Stimulated activated CD4-positive, alpha-beta T cell treated with anti-CD3 and anti-CD28 coated beads, Interleukin-15, amount 100 ng/mL, for 1 hour (primary cell): ENCODE measurements at places on chromosomes 6 and 20.

GRCh38 chr6:36160147-36160760, 29.9 kb downstream of the MAPK13 start:
- no peak for DNase-seq

DNA sequence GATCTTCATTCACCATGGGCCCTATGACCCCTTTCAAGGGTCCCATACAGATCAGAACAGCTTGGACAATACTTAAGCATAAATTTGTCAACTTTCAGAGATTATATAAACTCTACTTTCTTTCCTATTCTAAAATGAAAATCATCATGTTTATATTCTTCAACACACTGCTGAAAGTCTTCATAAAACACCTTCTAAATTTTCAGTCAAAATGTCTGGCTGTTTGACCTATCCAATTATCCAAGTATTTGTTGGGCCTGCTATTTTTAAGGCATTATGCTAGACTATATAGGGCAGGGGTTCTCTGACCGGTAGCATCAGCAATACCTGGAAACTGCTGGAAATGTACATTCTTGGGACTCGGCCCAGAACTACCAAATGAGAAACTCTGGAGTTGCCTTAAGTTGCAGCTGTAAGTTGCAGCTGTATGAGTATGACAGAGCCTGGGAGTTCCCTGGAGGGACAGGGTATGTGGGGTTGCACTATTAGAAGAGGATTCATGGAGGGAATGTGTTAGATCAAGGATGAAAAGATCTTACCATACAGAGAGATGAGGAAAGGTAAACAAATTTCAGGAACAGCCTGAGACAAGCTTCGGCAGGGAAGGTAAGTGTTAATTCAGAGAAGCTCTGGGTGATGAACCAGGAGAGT, 293.0 kb downstream of the ADGB start:
- no peak for DNase-seq

- no peak for DNase-seq
Measured at GRCh38 chr20:57940868-57941522, 231.2 kb upstream of the PMEPA1 start.

DNA sequence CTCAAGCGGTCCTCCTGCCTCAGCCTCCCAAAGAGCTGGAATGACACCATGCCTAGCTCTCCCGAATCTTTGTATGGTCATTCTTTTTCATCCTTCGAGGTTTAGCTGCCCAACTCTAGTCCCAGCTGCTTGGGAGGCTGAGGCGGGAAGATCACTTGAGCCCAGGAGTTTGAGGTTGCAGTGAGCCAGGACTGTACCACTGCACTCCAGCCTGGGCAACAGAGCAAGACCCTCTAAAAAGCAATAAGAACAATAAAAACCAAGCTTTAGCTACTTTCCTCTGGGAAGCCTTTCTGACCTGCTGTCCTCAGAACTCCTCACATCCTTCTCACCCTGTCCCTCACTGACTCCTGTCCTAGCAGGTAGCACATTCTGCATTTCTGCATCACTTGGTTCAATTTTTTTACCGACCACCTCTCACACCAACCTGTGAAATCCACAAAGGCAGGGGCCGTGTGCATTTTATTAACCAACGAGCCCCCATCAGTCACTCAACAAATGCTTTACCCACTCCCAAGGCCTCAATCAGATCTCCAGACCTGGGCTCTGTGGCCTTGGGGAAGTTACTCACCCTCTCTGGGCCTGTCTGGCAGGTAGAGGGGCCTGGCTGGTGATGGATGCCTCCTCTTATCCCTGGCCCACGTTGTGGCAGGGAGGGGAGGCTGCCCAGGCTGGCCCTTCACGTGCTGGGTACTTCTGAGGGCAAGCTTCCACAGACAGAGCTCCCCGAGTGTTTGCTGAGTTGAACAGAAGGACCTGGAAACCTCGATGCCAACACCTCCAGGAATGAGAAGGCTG, 14.7 kb upstream of the SRC start:
- no peak for DNase-seq

GRCh38 chr6:101395345-101395744, 1.8 kb downstream of the GRIK2 start:
- no peak for DNase-seq

DNA sequence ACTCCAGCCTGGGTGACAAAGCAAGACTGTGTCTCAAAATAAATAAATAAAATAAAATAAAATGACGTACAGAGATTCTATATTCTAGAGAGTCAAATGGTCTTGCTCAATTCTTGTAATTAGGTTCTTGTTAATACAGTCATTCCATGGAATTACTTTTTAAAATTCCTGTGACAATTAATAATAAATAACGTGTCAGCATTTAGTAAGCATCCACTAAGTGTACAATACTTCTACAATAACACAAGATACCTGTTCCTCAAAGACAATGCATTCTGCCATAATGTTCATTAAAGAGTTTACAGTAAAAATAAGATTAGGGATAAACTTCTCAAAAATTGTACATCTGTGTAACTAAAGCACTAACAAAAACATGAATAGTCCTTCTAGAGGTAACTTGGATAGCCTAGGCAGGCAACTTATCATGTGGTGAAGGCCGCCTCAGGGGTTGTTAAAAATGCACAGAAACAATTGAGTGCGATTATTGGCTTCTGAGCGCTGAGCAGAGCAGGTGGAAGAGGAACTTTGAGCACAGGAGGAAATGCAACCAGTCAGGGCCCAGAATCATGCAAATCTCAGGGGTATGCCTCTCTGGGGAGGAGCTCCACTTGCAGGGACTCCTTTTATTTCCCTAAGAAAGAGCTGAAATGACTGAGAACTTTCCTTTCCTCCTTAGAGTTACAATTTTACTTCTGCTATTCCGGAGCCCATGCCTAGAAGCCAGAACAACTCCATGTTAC, 37.1 kb downstream of the QRSL1 start:
- DNase-seq, result no peak

DNA sequence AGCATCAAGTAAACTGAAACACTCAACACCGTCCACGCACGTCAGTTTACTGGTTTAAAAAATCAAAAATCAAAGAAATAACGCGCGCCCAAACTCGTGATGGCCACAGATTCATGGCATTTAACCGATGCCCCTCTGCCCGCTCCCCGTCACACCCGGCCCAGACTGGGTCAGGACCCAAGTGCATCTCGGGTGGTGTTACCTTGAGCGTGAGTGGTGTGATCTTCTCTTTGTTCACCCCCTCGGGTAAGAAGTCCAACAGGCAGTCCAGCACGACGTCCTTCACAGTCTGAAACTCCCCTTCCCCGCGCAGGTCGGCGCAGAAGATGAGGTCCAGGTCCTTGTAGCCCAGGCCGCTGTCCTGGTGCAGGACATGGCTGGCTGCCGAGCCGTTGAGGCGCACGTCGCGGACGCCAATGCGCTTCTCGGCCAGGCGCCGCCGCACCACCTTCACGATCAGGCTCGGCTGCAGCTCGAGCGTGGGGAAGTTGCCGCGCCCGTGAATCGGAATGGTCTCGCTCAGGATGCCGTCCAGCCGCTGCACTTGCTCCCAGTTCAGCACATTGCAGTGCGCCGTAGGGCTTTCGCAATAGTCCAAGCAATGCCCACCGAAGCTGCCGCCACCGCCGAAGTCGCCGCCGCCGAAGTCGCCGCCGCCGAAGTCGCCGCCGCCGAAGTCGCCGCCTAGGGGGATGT, 945 bp downstream of the TENT5A start:
- DNase-seq, result no peak

- no peak for DNase-seq
Measured at GRCh38 chr6:46652232-46652602, 401 bp downstream of the CYP39A1 start.

- no peak for DNase-seq
Measured at GRCh38 chr20:20452254-20452676, 84.4 kb downstream of the INSM1 start.

GRCh38 chr6:50778696-50779095, 40.0 kb upstream of the TFAP2B start:
- DNase-seq, result no peak

- no peak for DNase-seq
Measured at GRCh38 chr20:50715694-50716093, 15.7 kb upstream of the PARD6B start.

DNA sequence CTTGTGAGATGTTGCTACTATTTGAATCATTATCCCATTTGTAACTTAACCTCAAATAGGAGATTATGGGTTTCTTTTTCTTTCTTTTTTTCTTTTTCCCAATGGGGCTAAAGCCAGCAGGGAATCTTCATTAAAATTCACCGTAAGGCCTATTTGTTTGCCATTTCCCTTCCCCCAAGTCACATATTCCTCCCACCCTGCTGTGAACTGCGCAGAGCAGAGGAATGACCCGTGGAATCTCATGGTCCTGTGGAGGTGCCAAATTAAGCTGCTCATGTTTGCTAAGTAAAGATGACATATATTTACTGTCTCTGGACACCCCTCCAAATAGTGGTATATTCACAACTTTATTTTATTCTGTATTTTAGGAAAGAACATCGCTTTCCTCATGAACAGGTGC, 699.3 kb downstream of the RNF144B start:
- no peak for DNase-seq

- no peak for DNase-seq
Measured at GRCh38 chr6:21102624-21103023, 490.9 kb upstream of the SOX4 start.

GRCh38 chr6:24867104-24867703, 68.5 kb upstream of the ARMH2 start:
- no peak for DNase-seq

DNA sequence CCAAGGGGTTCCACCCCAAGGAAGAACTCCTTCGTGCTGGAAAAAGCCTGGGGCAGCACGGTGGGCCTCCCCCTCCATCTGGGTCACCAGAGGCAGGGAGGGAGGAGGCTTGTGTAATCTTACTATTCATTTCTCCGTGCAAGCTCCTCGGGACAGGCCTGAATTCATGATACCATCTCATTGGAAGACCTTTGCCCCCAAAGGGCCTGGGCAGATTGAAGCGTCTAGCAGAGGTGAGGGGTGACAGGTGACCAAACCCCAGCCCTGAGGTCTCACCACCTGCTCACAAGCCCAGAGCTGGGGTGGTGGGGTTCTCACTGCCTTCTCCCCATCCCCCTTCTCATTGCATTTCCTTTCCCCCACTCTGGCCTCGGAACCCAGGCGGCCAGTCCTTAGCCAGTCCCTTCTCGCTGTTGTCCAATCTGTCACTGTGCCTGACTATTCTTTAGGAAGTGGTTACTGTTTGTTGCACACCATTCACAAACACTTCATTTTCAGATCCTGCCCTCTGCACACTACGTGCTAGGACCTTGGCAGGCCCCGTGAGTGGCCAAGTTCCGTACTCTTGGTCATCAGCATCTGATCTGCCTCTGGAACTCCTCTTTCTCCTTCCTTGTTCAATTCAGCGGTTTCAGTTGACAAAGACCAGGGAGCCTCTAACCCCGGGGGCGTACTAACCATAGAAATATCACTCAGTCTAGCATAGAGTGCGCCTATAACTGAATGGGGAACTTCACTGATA, 137.1 kb downstream of the LY86 start:
- no peak for DNase-seq

DNA sequence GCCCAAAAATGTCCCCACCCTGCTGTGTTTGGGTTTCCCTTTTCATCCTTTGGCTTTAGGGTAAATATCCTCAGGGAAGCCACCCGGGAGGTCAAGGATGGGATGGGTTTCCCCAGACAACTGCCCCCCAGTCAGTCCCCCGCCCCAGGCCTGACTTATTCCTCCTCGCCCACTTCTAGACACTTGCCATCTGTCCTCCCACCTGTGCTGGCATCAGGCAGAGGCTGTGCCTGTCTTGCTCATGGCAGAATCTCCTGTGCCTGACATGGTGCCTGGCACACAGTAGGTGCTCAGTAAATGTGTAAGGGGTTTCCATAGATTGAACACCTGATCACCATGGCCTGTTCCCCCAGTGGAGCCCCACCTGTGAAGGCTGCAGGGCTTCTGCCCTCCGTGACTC, 141.8 kb downstream of the PHACTR3 start:
- no peak for DNase-seq

DNA sequence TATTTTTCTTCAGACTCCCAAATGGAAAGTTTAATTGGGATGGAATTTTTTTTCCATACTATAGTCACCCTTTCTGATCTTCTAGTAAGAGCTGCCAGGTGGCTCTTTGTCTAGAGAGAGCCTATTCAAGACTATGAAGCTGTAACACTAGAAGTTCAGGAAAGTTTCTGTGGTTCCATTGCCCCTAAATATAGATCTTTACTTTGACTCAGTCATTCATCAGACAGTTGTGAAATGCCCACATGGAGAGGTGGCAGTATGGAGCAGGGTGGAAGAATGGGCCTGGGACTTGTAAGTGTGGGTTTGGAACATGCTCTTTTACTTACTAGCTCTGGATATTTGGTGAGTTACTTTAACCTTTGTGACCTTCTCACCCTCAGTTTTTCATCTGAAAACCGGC, 87.8 kb downstream of the CTNNBL1 start:
- no peak for DNase-seq

DNA sequence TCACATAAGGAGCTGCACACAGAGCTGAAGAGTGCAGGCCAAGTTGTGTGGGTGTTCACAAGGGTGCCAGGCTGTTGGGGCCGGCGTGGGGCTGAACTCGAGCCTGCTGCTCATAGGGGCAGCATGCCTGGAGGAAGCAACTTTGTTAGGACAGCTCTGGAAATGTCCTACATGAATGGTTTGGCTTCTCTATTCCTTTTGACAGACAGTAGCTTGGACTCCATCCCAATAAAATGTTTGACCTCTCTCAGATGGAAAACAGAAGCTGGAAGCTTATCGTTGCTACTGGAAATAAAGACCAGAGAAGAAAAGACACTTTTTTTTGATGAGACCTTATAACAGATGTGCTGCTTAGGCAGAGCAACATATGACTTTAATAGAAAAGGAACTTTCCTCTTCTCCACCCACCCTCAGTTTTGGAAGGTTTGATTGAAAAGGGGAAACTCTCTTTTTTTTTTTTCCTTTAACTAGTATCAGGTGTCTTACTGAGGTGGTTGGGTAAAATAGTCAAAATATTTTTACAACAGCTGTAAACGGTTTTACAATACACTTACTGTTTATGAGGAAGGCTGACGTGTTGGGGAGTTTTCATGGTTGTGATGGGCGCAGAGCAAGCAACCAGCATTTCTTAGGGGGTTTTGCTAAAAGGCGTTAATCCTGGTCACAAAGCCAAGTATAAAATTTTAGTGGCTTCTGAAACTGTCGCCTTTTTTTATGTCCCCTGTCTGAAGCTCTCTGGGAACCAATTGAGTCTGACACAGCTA, 80.7 kb upstream of the EEF1E1 start:
- DNase-seq, result no peak

DNA sequence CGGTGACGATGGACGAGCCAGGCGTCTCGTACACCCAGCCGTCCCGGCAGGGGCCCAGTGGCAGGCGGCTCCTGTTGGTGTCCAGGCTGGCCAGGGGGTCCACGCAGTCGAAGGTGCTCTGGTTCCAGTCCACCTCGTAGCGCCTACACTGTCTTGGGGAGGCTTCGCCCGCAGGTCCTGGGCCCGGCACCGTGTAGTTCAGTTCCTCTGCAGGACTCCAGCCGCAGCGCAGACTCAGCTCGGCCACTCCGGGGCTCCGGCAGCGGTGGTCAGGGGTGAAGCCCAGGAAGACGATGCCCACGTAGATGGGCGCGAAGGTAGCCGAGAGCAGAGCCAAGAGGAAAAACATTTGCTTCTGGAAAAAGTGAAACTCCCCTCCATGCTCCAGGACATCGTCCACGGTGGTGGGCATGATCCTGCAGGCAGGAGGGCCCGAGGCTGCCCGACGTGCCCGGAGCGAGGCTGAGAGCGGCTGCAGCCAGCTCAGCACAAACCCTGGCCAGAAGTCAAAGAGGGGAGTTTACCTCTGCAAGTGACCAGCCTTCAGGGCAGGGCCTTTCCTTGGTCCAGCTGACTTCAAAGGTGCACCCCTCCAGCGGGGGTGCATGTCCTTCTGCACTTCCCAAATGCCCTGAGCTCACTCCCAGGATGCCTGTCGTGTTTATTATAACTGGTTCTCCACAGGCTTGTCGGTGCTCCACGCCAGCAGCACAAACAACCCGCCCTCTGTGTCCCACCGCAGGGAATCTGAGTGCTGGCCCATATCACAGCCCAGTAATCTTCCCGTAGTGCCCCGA, at the start of gene SLC22A2:
TSS of gene SLC22A2 (minus strand) at position 476 of the 797 bp plus-strand sequence. CDS start at position 412, 64 bp downstream.
- DNase-seq, result no peak
